AG08396 (cell line): ENCODE measurements at places on chromosomes 7 and 10.

- no peak for DNase-seq
Observed at GRCh38 chr7:30881448-30881847, 30.2 kb upstream of the AQP1 start.

DNA sequence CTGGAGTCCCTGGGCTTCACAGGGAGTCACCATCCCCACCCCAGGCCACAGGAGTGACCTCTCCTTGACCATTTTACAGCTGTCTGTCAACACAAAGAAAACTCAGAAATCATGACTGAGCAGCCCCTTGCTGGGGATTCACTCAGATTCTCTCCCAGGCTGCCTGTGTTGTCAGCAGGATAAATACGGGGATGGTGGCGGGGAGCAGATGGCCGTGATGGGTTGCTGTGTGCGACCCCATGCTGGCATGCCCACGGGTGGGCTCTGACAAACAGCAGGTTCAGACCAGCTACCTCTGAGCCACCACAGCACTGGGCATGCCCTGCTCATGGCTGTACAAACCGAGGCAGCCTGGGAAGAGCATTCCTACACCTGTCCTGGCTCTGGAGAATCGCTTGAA lies 136.1 kb downstream of the SLIT1 start:
- DNase-seq = no peak

- no peak for DNase-seq
Observed at GRCh38 chr7:66258409-66258808, 53.3 kb downstream of the TPST1 start.

- no peak for DNase-seq
Observed at GRCh38 chr7:143015084-143015483, 11.8 kb downstream of the OR9A2 start.

GRCh38 chr10:8053446-8054243 lies 843 bp upstream of the GATA3 start:
- peak; percentile 98 for DNase-seq

DNA sequence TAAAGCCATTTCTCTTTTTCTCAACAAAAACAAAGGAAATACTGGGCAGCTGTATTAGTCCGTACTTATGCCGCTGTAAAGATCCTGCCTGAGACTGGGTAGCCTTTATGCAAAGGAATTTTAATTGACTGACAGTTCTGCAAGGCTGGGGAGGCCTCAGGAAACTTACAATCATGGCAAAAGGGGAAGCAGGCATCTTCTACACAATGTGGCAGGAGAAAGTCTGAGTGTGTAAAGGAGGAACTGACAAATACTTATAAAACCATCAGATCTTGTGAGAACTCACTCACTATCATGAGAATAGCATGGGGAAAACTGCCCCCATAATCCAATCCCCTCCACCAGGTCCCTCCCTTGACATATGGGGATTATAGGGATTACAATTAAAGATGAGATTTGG lies 264.3 kb downstream of the SEMA3A start:
- DNase-seq = no peak

- DNase-seq = no peak
Observed at GRCh38 chr10:132291826-132292225, 15.9 kb downstream of the STK32C start.

DNA sequence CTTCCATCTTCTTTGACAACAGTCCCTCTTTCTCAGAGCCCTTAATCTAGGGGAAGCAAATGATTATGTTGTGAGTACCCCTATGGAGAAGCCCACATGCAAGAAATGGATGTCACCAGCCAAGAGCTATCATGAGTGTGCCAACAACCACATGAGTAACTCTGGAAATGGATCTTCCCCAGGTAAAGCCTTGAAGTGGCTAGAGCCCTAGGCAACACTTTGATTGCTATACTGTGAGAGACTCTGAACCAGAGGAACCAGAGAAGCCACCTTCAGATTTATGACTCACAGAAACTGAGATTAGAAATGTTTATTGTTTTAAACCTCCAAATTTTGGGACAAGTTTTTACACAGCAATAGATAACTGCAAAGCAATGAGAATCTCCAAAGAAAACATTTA lies 60.9 kb upstream of the COL1A2 start:
- DNase-seq = no peak

GRCh38 chr10:24553051-24553612 lies 170.6 kb downstream of the ARHGAP21 start:
- DNase-seq = no peak

- no peak for DNase-seq
Observed at GRCh38 chr7:134703782-134704181, 57.1 kb downstream of the BPGM start.

GRCh38 chr10:43308986-43309385 lies 42.1 kb upstream of the RASGEF1A start:
- no peak for DNase-seq

- peak; percentile 70 for DNase-seq
Observed at GRCh38 chr7:140605337-140605736, 35.3 kb downstream of the DENND2A start.

- DNase-seq = no peak
Observed at GRCh38 chr7:44463169-44463808, 27.2 kb downstream of the NUDCD3 start.

DNA sequence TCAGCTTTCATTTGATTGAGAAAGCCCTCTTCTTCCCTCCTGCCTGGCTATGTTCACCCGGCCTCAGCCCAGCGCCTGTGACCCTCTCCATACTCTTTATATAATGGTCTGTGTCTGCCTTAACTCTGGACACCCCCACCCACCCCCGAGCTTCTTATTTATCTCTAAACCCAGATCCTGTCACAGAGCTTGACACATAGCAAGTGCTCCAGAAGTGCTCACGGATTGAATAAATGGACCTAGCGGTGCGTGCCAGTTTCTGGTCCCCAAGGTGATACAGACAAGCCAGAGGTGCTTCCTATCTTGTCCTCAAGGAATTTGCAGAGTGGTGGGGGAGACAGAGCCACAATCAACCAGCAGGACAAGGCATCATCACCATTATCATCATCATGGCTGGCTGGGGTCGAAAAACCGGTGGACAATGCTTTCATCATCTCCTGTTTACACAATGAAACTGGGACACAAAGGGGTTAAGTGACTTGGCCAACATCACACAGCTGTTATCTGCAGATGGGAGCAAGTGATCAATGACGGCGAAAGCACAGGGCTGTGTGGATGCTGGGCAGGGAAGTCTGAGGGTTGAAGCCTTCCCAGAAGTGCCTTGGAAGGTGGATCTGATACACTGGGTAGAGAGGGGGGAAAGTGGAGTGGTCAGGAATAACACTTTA lies 2.2 kb upstream of the LOXL4 start:
- no peak for DNase-seq

DNA sequence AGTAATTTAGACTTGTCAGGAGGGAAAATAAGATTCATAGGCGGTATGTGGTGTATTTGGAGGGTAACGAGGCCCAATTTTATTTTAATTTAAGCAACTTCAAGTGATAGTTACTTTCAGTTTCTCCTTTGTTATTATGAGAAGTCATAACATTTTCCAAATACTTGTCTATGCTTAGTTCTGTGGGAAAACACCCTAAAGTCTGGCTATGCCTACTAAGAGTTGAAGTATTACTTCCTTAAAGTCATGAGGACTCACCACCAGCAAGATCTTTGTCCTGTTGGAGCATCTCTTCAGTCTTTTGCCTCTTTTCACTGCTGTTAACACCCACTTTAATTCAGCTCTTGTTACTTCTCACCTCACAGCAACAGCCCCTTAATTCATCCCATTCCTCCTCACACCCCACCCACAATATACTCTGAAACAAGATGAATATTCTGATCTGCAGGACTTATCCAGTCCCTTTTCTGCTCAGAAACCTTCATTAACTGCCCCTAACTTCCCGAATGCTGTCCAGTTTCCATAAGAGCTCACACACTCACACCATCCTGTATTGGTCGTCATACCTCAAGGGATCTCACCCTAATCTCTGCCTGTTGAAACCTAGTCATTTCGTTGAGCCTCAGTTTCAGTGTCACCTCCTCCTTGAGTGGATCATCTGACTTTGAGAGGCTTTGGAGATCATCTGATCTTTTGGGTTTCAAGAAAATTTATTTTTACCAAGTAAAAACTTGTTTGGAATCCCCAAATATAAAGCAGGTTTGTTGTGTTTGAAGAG lies 61.3 kb downstream of the DNAH11 start:
- no peak for DNase-seq

GRCh38 chr10:79940431-79940830 lies 8.5 kb downstream of the SFTPD start:
- DNase-seq = no peak

DNA sequence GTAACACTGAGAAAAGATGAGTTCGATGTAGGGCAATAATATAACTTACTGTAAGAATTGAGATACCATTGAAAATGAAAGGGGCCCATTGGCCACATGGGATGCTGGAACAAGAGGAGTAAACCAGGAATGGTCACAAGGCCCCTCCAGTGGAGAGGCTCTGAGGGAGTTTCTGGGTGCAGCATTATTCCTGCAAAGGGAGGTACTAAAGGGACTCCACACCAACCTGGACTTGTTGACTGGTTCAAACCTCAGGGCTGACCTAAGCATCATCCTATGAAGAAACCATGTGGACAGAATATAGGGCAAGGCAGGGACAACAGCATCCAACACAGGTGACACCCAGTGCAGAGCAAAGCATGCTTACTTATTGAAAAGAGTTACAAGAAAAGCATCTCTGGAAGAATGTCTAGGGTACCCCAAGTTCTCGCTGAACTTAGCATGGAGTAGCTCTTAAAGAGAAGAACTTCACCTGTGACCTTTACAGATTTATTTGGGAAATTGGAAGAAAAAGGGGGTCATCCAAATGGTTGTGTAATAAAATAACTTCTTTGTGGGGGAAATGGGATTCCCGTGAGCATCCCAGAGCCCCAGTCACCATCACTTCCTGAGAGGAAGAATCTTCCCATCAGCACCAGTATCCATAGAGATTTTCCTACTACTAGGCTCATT lies 34.7 kb downstream of the PRSS2 start:
- no peak for DNase-seq

GRCh38 chr7:112358513-112358912 lies 91.7 kb upstream of the IFRD1 start:
- DNase-seq = no peak

DNA sequence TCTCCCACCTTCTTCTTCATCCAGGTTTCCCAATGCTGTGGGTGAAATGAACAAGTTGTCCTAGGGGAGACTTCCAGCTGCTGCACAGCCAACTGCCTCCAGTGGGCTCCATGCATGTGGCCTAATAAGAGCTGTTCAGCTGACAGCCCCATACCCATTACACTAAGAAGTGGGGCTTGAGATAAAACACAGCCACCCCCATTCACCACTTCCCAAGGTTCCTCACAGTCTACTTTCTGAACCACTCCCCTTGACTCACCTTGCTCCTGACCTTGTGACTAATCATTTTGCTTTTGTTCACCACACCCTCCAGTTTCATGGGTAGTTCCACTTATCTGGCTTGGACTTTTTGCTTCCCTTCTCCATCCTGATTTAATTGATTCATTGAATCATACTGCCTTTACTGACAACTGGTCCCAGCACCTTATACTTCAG lies 119.3 kb downstream of the CABCOCO1 start:
- no peak for DNase-seq

- DNase-seq = no peak
Observed at GRCh38 chr10:5416981-5417380, 4.6 kb downstream of the NET1 start.

- DNase-seq = no peak
Observed at GRCh38 chr10:95513941-95514392, 47.2 kb downstream of the SORBS1 start.

GRCh38 chr7:15674586-15674985 lies 11.9 kb downstream of the MEOX2 start:
- no peak for DNase-seq

- DNase-seq = no peak
Observed at GRCh38 chr7:107913851-107914250, 22.9 kb downstream of the DLD start.

DNA sequence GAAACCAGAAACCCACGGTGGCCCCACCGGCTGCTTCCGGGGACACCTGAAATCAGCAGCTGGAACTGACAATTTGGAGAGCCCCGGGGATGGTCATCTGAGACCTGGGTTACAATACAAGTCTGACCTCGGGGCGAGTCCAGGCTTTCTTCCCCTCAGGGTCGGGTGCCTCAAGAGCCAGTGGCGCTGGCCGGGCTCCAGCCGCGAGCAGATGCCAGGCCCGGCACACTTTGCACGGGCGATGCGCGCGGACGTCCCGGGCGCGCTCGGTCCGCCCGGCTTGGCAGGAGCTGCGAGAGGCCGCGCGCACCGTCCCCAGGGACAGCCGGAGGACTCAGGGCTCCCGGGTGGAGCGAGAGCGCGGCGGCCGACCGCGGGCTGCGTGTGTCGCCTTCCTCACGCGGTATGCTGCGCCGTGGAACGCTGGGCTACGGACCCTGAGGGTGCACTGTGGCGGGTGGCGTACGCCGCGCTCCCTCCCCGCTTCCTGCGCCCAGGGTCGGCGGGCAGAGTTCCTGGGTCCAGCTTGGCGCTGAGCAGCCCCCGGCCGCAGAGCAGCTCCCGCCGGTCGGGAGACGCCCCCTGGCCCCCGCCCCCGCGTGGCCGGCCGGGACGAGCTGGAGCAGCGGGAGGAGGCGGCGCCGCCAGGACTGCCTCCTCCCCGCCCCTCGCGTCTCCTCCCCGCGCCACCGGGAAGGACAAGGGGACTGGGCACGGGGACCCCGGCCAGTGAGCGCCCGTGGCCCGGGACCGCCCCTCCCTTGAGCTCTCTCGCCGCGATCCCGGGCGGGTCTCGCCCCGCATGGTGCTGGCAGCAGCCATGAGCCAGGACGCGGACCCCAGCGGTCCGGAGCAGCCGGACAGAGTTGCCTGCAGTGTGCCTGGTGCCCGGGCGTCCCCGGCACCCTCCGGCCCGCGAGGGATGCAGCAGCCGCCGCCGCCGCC lies at the start of gene RBM20:
TSS of gene RBM20 (plus strand) at position 684 of the 945 bp plus-strand sequence. CDS start at position 803, 119 bp downstream.
- peak; percentile 47 for DNase-seq

- DNase-seq = no peak
Observed at GRCh38 chr7:7884855-7885254, 83.7 kb upstream of the GLCCI1 start.

- no peak for DNase-seq
Observed at GRCh38 chr7:69457595-69458504, 140.4 kb upstream of the AUTS2 start.

DNA sequence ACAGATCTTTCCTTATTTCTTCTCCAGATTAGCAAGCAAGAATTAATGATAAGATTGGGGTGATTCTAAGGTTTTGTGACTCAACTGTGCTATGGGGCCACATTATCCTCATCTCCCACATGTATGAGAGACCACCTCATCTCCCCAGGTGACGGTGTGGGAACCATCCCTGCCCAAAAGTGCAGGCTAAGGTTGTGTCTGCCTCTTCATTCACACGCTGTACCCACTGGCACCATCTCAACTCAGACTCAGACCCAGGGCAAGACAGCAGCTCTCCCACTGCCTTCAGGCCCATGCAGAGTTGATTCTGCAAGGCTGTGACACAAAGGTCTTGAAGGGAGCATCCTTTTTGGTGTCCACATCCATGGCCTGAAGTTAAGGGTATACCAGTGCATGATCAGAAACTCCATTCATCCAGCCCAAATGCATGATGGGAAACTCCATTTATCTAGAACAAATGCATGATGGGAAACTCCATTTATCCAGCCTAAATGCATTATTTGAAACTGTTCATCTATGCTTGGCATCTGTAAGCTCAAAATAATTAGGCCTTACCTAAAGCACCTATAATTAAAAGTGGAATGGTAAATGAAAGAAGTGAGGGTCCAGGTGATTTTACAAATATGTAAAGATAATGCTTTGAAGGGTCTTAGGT lies 99.4 kb downstream of the TCERG1L start:
- no peak for DNase-seq

GRCh38 chr7:71239586-71240268 lies 107.8 kb downstream of the GALNT17 start:
- no peak for DNase-seq
